ENCODE measurements at places on chromosomes 2 and 18.

DNA sequence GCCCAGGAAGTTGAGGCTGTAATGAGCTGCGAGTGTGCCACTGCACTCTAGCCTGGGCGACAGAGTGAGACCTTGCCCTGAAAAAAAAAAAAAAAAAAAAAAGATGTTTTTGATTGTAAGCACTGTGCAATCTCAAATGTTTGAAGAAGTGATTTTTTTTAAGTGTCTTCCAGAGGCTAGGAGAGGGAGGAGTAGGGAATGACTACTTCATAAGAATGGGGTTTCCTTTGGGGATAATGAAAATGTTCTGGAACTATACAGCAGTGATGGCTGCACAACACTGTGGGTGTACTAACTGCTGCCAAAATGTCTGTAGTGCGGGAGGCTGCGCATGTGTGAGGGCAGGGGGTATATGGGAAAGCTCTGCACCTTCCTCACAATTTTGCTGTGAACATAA, 83.7 kb downstream of the MCFD2 start:
- H3K4me1 ChIP-seq: peaks cover 13% of the 10 kb centered on the region
- no peak for DNase-seq
- no peak overlapping the region for H3K4me3 ChIP-seq
- H3K36me3 ChIP-seq: no peaks in the 10 kb centered on the region
- H3K27ac ChIP-seq: no peak overlapping the region
- no peaks in the 10 kb centered on the region for H3K27me3 ChIP-seq

DNA sequence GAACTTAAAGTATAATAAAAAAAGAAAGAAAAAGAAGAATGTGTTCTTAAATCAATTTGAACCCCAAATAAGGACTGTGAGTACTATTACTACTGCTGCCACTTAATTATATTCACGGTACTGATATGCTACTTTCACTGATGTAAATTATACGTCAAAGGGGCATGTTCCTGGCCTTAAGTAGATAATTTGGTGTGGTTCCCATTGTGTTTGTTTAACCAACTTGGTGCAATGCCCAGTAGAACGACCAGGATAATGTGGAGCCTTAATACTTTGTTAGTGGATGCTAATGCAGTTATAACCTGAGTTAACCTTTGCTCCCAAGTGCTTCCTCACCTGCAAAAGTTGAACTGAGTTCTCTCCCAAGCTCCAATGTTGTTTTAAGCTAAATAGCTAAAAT, 142.0 kb downstream of the NR4A2 start:
- H3K27me3 ChIP-seq: no peaks in the 10 kb centered on the region
- H3K4me1 ChIP-seq: no peaks in the 10 kb centered on the region
- no peaks in the 10 kb centered on the region for H3K36me3 ChIP-seq

DNA sequence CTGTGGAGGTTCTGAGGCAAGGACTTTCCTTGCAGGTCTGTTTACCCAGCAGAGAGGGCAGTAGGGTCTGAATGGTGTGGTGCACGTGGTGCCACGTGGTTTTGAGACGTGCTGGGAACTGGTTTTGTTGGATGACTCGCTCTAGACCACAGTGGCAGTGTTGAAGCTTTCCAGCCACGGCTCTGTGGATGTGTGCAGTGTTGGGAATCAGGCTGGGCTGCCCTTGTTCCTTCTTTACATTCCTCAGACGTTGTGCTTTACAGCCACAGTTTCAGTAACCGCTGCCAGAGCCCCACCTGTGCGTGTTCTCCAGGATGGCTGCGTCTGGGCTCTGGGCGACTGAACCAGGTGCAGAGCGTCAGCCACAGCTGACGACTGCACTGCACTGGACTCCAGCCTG, 8.2 kb downstream of the CTDP1 start:
- no peaks in the 10 kb centered on the region for H3K27me3 ChIP-seq
- DNase-seq: no peak
- H3K4me1 ChIP-seq: peaks cover 29% of the 10 kb centered on the region
- no peak overlapping the region for H3K4me3 ChIP-seq
- no peaks in the 10 kb centered on the region for H3K36me3 ChIP-seq
- H3K27ac ChIP-seq: no peak overlapping the region

- no peaks in the 10 kb centered on the region for H3K36me3 ChIP-seq
- no peak overlapping the region for H3K4me3 ChIP-seq
These were observed 132.8 kb downstream of the ARHGAP15 start for GRCh38 chr2:143261986-143262385.

DNA sequence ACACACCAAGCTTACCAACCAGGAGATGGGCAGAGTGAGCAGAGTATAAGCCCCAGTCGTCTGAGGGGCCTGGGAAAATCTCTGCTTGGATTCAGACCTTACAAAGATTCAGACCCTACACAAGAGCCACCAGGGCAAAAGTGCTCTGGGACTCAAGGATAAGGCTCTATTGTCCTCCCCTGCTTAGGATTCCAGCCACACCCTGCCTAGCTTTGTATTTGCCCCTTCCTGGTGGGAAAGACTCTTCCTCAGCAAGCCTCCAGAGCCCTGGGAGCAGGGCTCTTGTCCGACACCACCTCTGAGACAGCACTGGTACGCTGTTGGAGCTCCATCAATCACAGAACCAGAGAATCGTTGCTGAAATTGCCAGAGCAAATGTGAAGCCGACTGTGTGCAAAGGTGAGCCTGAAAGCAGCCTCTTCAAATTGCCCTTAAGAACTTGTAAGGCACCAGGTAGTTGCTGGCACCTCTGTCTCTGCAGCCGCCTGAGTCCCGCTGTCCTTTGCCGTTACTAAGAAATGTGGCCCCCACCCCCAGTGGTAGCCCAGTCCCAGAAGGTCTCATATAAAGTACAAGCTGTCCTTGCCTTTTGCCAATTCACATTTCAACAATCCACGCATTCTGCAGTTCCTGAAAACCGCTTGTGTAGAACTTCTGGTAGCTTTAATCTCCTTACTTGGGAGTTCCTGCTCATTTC, 148.7 kb downstream of the CTIF start:
- peaks cover 4% of the 10 kb centered on the region for H3K36me3 ChIP-seq
- peak overlapping the region; percentile 28 for H3K4me3 ChIP-seq
- peaks cover 57% of the 10 kb centered on the region for H3K4me1 ChIP-seq
- H3K27ac ChIP-seq: peak overlapping the region; percentile 76

DNA sequence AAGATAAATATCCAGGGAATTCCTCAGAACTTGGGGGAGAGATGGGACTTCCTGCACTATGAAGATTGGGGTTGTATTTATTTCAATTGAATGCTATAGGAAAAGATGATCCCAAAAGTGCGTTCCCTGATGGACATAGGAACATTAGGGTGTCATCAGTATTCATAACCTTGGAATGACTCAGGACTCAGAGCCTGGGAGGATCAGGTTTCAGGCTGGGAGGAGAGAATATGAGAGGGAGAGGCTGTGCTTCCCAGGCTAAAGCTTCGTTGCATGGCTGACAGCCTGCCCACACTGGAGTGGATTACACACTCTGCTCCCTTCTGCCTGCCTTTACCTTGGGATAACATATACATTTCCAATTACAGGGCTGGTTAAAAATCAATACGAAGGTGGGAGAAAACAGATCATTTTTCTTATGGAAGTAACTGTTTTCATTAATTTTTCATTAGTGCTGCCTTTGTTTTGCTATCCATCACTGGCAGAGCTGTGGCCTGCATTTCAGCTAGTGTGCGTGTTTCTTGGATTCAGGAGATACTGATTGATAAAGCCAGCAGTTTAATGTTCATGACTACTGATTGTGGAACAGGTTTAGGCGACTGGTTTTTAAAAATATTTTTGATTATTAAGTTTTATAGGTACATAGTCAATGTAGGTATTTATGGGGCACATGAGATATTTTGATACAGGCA, 118.7 kb downstream of the KCTD1 start:
- DNase-seq: no peak
- H3K4me1 ChIP-seq: no peaks in the 10 kb centered on the region
- no peak overlapping the region for H3K27ac ChIP-seq
- no peak overlapping the region for H3K4me3 ChIP-seq

DNA sequence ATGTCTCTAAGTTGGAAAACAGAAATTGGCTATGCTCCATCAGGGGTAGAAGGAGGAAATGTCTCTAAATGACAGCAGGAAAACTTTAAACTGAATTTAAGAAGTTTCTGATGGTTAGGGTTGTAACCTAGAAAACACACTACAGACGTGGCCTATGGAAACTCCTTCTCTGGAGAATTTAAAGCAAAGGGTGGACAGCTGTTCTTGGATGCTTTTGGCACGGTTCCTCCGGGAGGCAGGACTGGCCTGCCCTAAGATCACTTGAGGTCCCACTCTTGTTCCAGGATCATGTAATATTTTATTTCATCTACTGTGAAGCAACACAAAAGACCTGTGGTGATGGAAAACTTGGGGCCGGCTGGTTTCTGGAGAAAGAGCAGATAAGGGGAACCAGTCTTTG, 77.0 kb downstream of the NRP2 start:
- peaks cover 58% of the 10 kb centered on the region for H3K4me1 ChIP-seq
- no peak overlapping the region for H3K4me3 ChIP-seq
- H3K36me3 ChIP-seq: no peaks in the 10 kb centered on the region
- H3K27me3 ChIP-seq: peaks cover 19% of the 10 kb centered on the region

DNA sequence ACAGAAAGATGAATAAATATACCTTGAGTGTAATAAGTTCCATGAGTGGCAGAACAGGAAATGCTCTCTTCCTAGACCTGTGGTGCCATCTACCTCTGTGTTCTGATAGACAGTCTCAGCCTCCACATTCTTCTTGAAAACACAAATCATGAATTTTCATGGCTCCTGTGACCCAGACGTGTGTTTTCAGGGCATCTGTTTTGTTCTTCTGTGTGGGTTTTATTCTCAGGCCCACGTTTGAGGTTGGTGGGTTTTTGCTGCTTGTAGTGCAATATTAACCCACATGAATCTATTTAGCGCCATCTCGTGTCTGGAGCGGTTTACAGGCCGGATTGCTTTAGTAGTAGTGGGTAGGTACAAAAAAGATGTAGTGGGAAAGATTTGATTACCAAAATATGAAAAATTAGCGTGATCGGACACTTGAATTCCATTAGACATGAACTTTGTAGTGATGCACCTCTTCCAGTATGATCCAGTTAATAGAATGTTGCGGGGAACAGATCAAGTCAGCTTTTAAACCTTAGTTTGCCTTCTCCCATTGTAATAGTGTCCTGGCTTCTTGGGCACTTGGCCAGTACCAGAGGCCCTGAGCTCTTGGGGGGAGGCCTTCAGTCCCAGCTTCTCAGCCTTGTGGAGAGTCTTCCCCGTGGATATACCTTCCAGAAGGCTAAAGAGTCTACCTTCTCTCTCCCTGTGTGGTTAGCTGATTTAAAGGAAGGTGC, 256.5 kb downstream of the TPGS2 start:
- H3K27me3 ChIP-seq: no peaks in the 10 kb centered on the region
- no peak overlapping the region for H3K4me3 ChIP-seq
- peak overlapping the region; percentile 29 for H3K27ac ChIP-seq

DNA sequence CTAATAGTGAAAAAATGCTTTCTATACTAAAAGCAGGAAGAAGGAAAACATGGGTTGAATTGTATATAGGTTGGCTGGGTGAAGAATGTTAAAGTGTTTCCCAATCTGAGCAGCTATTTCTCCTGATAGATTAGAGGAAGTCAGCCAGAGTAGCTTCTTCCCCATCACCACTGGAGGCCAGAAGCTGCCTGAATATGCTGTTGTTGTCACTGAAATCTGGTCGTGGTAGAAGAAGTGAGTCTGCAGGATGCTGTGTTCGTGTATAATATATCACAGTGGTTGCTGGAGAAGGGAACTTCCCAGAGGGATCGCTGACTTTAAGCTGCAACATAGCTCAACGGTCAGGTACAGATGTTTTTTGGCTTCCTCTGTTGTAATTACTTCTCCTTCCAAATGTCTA, 247.5 kb upstream of the LRATD1 start:
- H3K36me3 ChIP-seq: no peaks in the 10 kb centered on the region
- H3K4me1 ChIP-seq: no peaks in the 10 kb centered on the region
- H3K4me3 ChIP-seq: no peak overlapping the region
- H3K27ac ChIP-seq: no peak overlapping the region
- DNase-seq: no peak

GRCh38 chr18:8314124-8314523, 295.1 kb upstream of the RAB12 start:
- H3K4me1 ChIP-seq: no peaks in the 10 kb centered on the region
- DNase-seq: no peak
- no peaks in the 10 kb centered on the region for H3K27me3 ChIP-seq
- H3K36me3 ChIP-seq: peaks cover 20% of the 10 kb centered on the region
- no peak overlapping the region for H3K27ac ChIP-seq

Measured in left ventricle myocardium inferior (tissue), 1 donor.